Stimulated activated CD8-positive, alpha-beta memory T cell treated with anti-CD3 and anti-CD28 coated beads, Interleukin-4, amount 100 ng/mL, for 1 hour (primary cell): ENCODE measurements at places on chromosomes 13 and 19.
A peak's percentile ranks its signal among the peaks of the same experiment; 100 is the strongest.

DNA sequence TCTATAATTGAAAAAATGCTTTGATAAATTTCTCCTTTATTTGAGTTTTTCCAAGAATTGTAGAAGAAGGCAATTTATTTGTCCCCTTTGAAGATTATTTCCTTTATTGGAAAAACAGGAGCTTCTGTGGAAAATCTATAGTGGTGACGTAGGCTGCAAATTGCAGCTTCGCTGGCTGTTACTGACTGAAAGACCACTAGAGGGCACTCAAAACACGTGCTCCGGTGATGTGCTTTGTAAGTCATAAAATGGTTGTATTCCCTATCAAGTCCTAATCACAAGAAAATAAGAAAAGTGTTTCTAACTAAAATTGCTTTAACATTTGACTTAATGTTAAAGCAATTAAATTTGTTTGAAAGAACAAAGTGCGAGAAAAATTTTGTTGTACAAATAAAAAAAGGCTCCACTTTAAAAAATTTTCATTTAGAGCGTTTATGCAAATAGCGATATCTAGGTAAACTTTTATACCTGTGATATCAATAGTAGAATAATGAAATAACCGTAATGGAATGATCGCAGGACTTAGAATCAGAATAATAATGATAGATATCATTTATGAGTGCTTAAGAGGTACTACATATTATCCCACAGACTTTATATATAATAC, 638.2 kb upstream of the SPRY2 start:
- no peak for DNase-seq

DNA sequence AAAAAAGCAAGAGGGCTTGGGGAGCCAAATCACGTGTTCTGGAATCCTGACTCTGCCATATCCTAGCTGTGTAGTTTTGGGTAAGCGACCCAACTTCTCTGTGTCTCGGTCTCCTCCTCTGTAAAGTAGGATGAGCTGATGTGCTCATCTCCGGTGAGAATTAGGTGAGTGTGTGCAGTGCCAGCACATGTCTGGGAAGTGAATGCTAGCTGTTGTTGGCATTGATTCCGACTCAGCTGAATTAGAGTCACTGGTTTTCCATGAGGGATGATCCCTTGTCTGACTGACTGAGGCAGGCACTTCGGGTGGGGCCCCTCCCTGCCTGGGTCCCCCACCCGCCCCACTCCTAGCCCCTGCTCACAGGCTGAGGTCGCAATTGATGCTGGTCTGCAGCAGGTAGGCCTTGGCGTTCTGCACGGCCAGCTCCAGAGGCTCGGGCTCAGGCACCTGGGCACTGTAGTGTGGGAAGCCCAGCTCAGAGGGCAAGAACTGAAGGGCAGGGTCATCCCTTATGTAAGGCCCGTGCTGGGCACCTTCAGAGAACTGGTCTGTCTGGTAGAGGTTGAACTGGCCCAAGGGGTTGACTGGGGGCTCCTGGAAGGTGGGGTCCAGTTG, 835 bp downstream of the RSPH6A start:
- DNase-seq: no peak

GRCh38 chr19:57665261-57665806, 3.4 kb upstream of the ZSCAN4 start:
- DNase-seq: no peak

DNA sequence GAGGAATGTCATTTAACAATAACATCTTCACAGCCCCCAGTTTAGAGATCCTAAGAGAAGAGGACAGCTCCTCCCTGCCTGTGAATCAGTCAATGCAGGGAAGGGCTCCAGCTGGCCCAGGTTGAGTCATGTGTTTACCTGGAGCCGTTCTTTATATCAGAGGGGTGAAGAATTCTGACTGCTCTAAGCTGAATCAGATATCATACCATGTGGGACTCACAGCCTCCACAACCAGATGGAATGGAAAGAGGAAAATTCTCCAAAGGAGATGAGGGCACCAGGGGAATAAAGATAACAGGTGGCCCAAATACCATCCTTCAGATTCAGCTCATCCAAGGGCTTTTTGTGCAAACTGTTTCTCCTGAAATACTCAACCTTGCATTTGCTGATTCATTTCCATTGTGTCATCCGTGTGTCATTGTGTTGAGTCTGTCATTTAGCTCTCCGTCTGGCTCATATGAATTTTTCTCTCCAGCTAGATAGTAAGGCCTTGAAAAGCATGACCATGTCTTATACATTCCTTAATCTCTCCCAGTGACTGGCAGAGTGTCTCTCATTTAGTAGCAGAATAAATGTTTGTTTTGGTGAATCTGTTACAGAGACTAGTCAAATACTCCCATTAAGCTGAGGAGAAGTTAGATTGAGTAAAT, 217.9 kb downstream of the RFC3 start:
- DNase-seq: no peak

DNA sequence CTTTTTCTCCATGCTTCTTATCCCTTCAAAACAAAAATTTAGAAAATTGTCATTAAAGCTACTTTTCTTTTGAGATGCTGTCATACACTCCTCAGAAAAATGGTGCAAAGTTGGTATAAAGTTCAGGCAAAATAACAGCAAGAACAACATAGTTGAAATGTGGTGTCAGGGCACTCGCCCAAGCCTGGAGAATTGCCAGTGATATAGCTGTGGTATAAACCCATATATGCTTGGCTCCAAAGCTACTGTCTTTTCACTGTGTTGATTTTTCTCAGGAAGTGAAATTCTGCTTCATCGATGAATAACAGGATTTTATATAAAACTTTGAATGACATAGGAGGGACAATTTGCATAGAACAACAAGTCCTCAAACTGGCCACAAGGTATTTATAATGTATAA, 2532.9 kb downstream of the PCDH9 start:
- no peak for DNase-seq

DNA sequence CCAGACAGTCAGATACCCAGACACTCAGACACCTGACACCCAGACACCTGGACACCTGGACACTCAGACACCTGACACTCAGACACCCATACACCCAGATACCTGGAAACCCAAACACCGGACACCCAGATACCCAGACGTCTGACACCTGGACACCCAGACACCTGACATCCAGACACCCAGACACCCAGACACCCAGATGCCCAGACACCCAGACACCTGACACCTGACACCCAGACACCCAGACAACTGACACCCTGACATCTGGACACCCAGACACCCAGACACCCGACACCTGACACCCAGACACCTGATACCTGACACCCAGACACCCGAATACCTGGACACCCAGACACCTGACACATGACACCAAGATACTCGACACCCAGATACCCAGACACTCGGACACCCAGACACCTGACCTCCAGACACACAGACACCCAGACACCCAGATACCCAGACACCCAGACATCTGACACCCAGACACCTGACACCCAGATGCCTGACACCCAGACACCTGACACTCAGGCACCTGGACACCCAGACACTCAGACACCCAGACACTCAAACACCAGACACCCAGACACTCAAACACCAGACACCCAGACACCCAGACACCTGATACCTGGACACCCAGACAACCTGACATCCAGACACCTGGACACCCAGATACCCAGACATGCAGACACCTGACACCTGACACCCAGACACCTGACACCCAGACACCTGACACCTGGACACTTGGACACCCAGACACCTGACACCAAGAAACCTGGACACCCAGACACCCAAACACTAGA, 19.1 kb downstream of the C19orf12 start:
- DNase-seq: no peak

GRCh38 chr19:16202320-16203255, 4.9 kb downstream of the AP1M1 start:
- no peak for DNase-seq

- DNase-seq: no peak
Measured at GRCh38 chr13:58960888-58961287, 1202.8 kb downstream of the DIAPH3 start.

DNA sequence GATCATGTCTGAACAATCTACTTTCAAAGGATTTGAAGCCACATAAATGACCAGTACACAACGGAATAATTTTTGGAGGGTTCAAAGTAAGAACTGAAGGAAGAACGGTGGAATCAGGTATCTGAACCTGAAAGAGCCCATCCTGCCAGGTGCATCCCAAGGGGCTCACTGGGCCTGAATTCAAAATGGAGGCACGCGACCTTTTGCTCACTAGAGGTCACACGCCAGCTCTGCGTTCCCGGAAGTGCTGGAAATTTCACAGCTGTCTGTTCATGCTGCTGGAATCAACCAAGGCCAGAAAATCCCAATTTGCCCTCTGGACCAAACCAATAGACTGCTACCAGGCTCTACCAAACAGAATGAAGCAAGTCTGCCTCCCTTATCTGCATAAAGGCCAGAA, 4.2 kb upstream of the RASA3 start:
- no peak for DNase-seq

- DNase-seq: no peak
Measured at GRCh38 chr13:85567909-85568308, 231.3 kb downstream of the SLITRK6 start.

DNA sequence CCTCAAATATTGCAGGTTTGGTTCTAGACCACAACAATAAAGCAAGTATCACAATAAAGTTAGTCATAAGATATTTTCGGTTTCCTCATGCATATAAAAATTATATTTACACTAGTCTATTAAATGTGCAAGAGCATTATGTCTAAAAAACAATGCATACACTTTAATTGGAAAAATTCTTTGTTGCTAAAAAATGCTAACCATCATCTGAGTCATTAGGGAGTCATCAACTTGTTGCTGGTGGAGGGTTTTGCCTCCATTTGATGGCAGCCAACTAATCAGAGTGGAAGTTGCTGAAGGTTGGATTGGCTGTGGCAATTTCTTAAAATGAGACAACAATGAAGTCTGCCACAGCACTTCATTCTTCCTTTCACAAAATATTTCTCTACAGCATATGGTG, 422.3 kb upstream of the GPC6 start:
- no peak for DNase-seq

DNA sequence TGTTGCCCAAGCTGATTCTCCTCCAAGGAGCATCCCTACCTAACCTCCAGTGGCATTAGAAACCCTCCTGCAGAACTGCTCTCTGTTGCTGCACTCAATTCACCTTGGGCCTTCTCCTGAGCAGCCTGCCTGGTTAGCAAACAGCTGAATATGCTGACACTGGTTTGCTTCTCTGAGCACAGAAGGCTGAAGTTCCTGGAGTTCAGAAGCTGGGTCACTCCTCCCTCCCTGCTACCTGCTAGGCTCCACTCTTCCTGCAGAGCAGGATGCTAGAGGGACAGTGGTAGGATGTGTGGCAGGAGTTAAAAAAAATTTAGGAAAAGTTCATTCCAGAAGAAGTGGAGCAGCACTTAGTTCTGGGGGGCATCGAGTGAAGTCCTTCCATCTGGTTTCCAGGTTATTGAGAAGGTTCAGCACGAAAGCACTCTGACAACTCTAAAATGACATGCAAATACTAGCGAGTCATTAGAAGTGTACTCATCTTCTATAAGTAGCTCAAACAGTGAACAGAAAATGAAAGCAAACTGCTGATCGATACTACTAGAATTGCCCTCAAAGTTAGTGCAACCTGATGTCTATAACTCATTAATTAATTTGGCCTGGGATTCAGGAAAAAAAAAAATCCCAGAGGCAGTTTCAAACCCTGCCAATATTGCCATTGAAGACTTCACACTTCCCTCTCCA, 293.7 kb downstream of the POU4F1 start:
- DNase-seq: no peak

DNA sequence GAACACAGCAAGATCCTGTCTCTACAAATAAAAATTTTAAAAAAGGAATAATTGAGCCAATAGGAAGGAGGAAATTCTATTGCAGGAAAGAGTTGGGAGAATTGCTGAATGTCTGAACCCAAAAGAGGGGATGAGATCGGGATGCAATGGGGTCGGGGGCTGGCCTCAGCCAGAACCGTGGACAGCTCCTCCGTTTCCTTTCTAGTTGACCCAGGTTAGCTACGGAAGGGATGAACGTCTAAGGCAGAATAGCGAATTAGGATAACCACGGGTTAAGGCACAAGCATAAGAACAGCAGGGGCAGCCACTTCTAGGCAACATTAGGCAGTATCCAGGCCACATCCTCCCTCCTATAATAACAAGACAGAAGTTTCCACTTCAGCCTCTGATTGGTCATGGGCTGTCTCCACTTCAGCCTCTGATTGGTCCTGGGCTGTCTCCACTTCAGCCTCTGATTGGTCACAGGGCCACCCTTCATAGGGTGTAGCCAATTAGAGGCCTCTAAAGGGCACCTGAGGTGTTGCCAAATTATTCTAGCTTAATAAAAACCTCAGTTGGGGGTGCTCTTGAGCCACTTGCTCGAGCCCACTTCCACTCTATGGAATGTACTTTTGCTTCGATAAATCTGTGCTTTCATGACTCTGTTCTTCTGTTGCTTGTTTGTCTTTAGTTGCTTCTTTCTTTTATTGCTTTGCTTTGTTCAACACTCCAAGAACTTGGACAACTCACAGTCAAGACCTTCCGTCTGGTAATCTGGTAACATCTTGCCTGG, 24.9 kb upstream of the TPM4 start:
- DNase-seq: no peak

DNA sequence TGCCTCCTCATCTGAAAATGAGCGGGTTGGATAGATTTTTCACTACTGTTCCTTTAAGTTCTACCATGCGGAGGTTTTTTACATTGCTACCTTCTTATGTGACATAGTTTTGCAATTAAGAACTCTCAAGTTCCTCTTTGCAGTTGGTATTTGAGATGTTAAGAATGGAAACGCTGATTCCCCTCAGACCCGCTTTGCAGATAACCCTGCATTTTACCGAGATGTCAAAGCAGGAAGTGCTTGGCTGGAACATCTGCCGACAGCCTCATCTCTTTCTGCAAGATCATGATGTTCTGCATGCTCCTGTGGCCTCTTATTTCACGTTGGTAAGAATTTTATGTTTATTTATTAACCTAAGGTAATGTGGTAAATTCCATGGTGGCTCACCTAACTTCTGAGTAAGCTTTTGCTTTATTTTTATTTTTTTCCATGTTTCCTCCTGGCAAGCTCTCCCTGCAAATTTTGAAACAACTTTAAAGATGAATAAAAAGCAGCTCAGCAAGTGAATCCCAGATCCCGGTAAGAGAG, 22.5 kb downstream of the PABPC3 start:
- DNase-seq: no peak

- DNase-seq: no peak
Measured at GRCh38 chr19:43956827-43957226, 5.8 kb downstream of the ZNF221 start.

GRCh38 chr13:39859898-39860297, 204.4 kb downstream of the COG6 start:
- no peak for DNase-seq

- DNase-seq: no peak
Measured at GRCh38 chr19:38744874-38745273, 600 bp upstream of the CAPN12 start.

- DNase-seq: no peak
Measured at GRCh38 chr13:93262729-93263345, 36.2 kb downstream of the GPC6 start.

GRCh38 chr13:50892210-50892944, 17.2 kb upstream of the RNASEH2B start:
- no peak for DNase-seq

GRCh38 chr13:51534041-51534817, 50.0 kb upstream of the WDFY2 start:
- DNase-seq: peak; percentile 31

DNA sequence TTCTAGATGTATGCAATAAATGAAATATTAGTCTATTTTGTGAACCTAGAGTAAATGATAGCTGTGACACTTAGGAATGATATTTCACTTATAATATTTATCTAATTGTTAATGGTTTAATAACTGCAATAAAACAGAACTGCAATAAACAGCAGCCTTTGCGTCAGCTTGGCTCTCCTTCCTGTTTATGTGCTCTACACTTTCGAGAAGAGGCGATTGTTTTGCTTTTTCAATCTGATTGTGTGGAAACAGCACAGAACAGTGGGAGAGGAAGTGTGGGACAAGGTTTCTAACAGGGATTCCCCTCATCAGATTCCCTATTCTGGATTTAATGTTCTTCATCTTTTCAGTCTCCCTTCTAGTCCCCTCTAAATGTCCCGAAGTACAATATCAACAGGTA, 17.3 kb upstream of the TRPC4 start:
- DNase-seq: no peak
